NCI-H748 treated with DMSO at 0.1 percent for 48 hours (cell line): ENCODE measurements at places on chromosomes 7 and 10.

- DNase-seq: no peak
Measured at GRCh38 chr10:78291722-78292121, 258.1 kb downstream of the RPS24 start.

GRCh38 chr10:122213364-122213763 is 57.7 kb upstream of the BTBD16 start:
- DNase-seq: no peak

GRCh38 chr7:22005151-22005550 is 59.5 kb upstream of the CDCA7L start:
- no peak for DNase-seq

- no peak for DNase-seq
Measured at GRCh38 chr10:82506680-82507376, 631.8 kb downstream of the NRG3 start.

DNA sequence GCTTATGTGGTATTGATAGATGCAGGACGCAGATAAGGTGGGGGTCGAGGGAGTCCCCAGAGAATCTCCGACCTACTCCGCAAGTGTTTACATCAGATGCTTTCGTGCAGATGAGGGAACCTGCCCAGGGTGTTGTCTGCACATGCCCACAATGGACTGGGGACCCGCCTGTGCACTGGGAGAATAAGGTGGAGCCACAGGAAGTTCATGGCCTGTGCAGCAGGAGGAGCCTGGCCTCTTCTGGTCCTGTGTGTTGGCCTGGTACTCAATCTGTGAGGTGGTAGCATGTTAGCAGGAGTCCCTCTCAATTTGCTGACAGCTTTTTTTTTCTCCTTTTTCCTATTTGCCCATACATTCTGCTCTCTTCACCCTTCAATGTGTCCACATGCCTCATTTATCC is 54.1 kb upstream of the AKR1C1 start:
- no peak for DNase-seq
